ENCODE measurements at places on chromosomes 1 and 21. TPM values are rescaled to one million over a fixed set of nuclear protein-coding genes. Genes with fewer than 3 reads are reported as not detected.

GRCh38 chr1:117067533-117068370 is 7.6 kb downstream of the TTF2 start:
- no peak overlapping the region for H3K27ac ChIP-seq
- no peak overlapping the region for H3K4me3 ChIP-seq
- no peaks in the 10 kb centered on the region for H3K27me3 ChIP-seq
- peak; percentile 58 for DNase-seq
- peaks cover 39% of the 10 kb centered on the region for H3K4me1 ChIP-seq

DNA sequence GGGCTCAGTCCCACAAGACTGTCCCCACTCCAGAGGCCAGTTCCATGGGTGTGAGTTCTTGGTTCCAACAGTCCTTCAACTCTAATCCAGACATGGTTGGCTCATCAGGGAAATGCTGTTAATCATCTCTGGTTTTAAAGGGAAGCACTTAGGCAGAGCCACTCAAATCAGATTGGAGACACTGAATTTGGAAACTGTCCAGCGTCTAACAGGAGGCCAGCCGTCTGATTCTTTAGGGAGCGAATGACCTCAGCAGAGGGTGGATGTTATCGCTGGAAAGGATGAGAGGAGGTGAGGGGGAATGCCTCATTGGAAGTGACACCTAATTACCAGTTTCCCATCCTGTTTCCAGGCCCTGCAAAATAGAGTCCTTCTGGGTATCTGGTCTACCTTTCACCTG is 22.8 kb upstream of the LRRC38 start:
- no peaks in the 10 kb centered on the region for H3K4me1 ChIP-seq
- H3K4me3 ChIP-seq: no peak overlapping the region
- no peaks in the 10 kb centered on the region for H3K27me3 ChIP-seq

- DNase-seq: no peak
Observed at GRCh38 chr1:89104687-89105086, 21.2 kb downstream of the GBP2 start.

DNA sequence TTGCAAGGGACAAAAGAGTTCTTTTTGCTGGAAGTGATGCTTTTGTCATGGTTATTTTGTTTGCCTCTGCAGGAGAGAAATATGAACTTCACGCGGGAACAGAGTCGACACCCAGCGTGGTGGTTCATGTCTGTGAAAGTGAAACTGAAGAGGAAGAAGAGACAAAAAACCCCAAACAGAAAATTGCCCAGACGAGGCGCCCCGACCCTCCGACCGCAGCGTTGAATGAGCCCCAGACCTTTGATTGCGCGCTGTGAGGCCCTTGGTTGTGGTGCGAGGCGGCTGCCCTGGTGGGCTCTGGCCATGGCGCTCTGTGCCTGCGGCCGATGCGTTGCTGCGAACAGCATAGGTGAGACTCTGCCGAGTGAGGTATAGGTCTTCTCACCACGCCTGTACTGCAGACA is 20.9 kb upstream of the NCMAP start:
- H3K27me3 ChIP-seq: no peaks in the 10 kb centered on the region
- peaks cover 47% of the 10 kb centered on the region for H3K36me3 ChIP-seq
- H3K4me1 ChIP-seq: peaks cover 79% of the 10 kb centered on the region
- H3K4me3 ChIP-seq: peak overlapping the region; percentile 67
- peak overlapping the region; percentile 97 for H3K27ac ChIP-seq

DNA sequence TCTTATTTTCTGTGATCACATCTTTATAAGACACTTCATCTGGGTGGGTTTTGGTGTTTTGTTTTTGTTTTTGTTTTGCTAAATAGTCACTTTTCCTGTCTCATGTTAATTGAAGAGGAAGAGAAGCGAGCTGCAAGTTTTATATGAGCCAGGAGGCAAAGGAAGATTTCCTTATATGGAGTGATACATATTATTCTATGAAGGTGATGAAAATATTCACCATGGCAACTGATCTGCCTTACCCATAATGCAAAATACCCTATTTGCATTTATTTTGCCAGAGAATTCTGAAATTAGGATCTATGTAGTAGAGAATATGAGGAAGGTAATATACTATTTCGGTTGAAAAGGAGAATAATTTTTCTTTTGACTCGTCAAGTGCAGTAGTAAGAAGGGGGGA is 13.9 kb downstream of the CXADR start:
- DNase-seq: no peak
- no peak overlapping the region for H3K4me3 ChIP-seq
- H3K36me3 ChIP-seq: no peaks in the 10 kb centered on the region
- H3K27ac ChIP-seq: no peak overlapping the region
- H3K27me3 ChIP-seq: no peaks in the 10 kb centered on the region

- H3K27me3 ChIP-seq: no peaks in the 10 kb centered on the region
- peak overlapping the region; percentile 10 for H3K27ac ChIP-seq
- peak; percentile 48 for DNase-seq
- no peak overlapping the region for H3K4me3 ChIP-seq
Observed at GRCh38 chr1:67347688-67348472, 40.2 kb downstream of the IL12RB2 start.

- no peaks in the 10 kb centered on the region for H3K4me1 ChIP-seq
- H3K4me3 ChIP-seq: no peak overlapping the region
- no peaks in the 10 kb centered on the region for H3K27me3 ChIP-seq
- DNase-seq: no peak
- no peaks in the 10 kb centered on the region for H3K36me3 ChIP-seq
Observed at GRCh38 chr1:162554258-162554657, 7.3 kb upstream of the UAP1 start.

DNA sequence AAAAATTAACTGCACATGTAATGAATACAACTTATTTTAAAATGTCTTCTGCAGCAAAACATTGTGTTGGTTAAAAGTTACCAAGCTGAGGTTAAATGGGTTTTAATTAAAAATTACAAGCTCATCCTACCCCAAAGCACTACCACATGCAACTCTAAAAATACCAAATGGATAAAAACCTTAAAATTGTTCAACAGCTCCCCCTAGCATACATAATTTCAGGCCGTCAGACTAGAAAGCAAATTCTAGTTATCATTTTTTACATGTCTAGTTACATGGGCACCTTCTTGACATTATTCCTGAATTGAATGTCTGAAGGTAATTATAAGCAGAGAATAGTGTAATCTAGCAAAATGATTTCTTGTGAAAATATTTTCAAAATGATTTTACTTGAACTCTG is 176.5 kb downstream of the C1orf21 start:
- H3K27ac ChIP-seq: no peak overlapping the region
- H3K4me3 ChIP-seq: no peak overlapping the region
- no peaks in the 10 kb centered on the region for H3K36me3 ChIP-seq
- H3K27me3 ChIP-seq: peaks cover 6% of the 10 kb centered on the region

DNA sequence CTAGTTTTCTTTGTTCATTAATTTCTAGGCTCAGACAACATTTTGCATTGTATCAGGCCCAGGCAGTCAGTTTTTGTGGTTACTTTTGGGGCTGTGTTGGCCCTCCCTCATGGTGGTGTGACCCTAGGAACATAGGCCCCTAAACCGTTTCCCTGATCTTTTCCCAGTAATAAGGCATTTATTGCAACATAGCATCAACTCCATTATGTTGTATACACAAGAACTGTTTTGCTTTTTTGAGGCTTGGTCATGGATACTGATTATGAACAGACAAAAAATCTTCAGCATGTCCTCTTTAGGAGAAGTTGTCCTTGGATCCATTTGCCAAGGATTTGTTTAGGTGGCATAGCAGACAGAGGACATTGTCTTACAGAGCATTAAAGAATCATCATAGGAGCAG is 10.3 kb downstream of the B3GALT2 start:
- peaks cover 12% of the 10 kb centered on the region for H3K36me3 ChIP-seq
- no peak for DNase-seq
- H3K27ac ChIP-seq: no peak overlapping the region
- peaks cover 27% of the 10 kb centered on the region for H3K4me1 ChIP-seq

- no peak overlapping the region for H3K4me3 ChIP-seq
- peaks cover 5% of the 10 kb centered on the region for H3K4me1 ChIP-seq
- DNase-seq: peak; percentile 84
- H3K27me3 ChIP-seq: no peaks in the 10 kb centered on the region
- H3K27ac ChIP-seq: no peak overlapping the region
Observed at GRCh38 chr1:17335821-17336710, 28.1 kb downstream of the PADI4 start.

DNA sequence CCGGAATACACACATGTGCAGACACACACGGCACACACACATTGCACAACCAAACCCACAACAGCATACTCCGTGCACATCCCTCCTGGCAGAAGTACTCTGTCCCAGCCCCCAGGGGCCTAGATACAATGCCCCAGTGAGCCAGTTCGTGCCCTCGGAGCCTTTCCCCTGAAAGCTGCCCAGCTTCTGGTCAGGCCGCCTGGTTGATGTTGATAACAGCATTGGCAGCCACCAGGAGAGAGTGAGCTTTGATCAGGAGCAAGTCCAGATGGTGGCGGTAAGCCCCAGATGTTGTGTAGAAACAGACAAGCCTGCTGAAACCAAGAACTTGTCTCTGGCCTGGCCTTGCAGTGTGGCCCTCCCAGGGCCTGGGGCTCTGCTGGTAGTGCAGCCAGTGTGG is 109.1 kb downstream of the GRIK3 start:
- no peaks in the 10 kb centered on the region for H3K4me1 ChIP-seq
- no peak overlapping the region for H3K4me3 ChIP-seq
- DNase-seq: no peak

DNA sequence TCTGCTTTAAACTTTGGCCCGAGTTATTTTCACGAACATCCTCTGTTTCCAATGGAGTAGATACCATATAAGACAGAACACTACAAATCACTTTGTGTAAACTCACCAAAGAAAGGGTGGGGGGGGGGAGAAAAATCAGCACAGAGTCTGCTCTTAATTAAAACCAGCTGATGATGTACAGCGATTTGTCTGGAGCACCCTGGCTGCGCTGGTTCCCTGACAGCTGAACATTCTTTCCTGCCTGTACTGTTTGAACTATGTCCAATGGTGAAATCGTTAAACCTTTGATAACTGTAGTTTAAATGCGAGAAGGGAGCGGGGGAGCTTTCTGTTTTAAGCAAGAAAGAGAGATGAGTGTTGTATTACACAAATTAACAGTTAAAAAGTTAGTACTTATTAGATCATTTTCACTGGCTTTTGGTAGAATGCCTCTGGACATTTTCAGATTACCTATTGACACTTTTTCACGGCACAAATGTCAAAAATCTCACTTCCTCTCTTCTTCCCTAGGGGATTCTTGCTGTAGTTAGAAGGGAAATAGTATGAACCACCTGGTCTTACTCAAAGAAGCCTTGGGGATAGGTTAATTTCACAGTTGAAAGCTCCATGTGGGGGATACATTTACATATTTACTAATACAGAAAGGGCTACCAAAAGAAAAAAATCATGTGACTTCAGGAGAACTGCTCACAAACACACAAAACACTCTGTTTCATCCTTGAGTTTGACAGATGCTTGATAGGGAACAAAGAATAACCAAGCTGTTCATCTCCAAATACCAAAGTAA is 140.2 kb upstream of the RUNX1 start:
- DNase-seq: no peak
- no peak overlapping the region for H3K27ac ChIP-seq
- peaks cover 18% of the 10 kb centered on the region for H3K4me1 ChIP-seq
- H3K27me3 ChIP-seq: no peaks in the 10 kb centered on the region
- no peaks in the 10 kb centered on the region for H3K36me3 ChIP-seq
- no peak overlapping the region for H3K4me3 ChIP-seq

- H3K27me3 ChIP-seq: no peaks in the 10 kb centered on the region
- H3K36me3 ChIP-seq: peaks cover 11% of the 10 kb centered on the region
- no peak overlapping the region for H3K4me3 ChIP-seq
- H3K4me1 ChIP-seq: peaks cover 23% of the 10 kb centered on the region
- DNase-seq: no peak
- no peak overlapping the region for H3K27ac ChIP-seq
Observed at GRCh38 chr1:247334378-247335133, 2.9 kb upstream of the ZNF496 start.

- peaks cover 6% of the 10 kb centered on the region for H3K4me1 ChIP-seq
- peak; percentile 83 for DNase-seq
Observed at GRCh38 chr1:904310-904950, 19.3 kb upstream of the SAMD11 start.

GRCh38 chr1:223802602-223803001 is 43.1 kb downstream of the TP53BP2 start:
- no peak overlapping the region for H3K27ac ChIP-seq
- no peaks in the 10 kb centered on the region for H3K4me1 ChIP-seq
- no peak overlapping the region for H3K4me3 ChIP-seq
- DNase-seq: no peak
- H3K36me3 ChIP-seq: peaks cover 43% of the 10 kb centered on the region

GRCh38 chr1:160618763-160619274 is 28.0 kb downstream of the SLAMF1 start:
- H3K4me3 ChIP-seq: no peak overlapping the region
- H3K36me3 ChIP-seq: peaks cover 73% of the 10 kb centered on the region
- H3K27me3 ChIP-seq: no peaks in the 10 kb centered on the region
- peaks cover 57% of the 10 kb centered on the region for H3K4me1 ChIP-seq
- H3K27ac ChIP-seq: peak overlapping the region; percentile 61

DNA sequence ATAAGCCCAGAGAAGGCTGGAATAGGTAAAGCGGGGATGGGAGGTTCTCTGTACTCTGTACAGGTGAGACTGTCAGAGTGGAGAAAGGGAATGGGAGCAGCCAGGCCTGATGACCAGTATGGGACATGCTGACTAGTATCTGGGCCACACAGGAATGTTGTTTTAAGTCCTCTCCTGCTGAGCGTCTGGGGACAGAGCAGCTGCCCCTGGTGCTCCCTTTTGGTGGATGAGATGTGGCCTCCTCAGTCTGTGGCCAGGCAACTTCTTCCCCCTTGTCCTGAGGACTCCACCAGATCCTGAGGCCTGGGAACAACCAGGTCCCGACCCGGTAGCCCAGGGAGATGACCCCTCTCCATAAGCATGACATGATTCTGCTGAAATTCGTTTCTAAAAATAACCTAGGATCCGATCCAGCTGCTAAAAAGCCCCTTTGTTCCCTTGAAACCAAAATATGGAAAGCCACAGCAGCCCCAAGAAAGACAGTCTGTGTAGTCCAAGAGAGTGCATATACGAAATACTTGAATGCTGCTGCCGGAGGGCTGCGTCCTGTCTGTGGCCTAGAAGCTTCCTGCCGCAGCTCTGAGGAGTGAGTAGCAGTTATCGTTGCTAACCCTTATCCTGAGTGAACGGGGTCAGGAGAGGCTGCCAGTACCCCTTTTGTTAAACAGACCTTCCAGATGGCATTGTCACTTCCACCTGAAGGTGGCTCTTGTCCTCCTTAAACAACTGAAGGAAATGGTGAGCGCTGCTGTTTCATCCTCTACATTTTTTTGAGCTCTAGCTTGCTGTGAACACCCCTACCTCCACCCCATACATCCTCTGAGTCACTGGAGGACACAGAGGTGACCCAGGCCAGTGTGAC is 47.1 kb downstream of the ATP2B4 start:
- H3K4me1 ChIP-seq: peaks cover 45% of the 10 kb centered on the region
- H3K27me3 ChIP-seq: no peaks in the 10 kb centered on the region
- H3K36me3 ChIP-seq: no peaks in the 10 kb centered on the region
- peak overlapping the region; percentile 33 for H3K4me3 ChIP-seq
- DNase-seq: peak; percentile 84

GRCh38 chr1:97158691-97159096 is 437.1 kb downstream of the PTBP2 start:
- no peak for DNase-seq
- no peaks in the 10 kb centered on the region for H3K4me1 ChIP-seq
- H3K36me3 ChIP-seq: peaks cover 27% of the 10 kb centered on the region
- H3K27ac ChIP-seq: no peak overlapping the region
- H3K27me3 ChIP-seq: no peaks in the 10 kb centered on the region

Gene SERPINC1
- total RNA-seq: not detected

Gene JMJD4
- total RNA-seq: 11.7 TPM

Gene ATAD3C
- 0.57 TPM for total RNA-seq

Gene ITLN2
- not detected for total RNA-seq

Gene RHD
- total RNA-seq: not detected

Gene CHIA
- not detected for total RNA-seq

Gene RAB7B
- total RNA-seq: not detected

All from activated naive CD4-positive, alpha-beta T cell treated with anti-CD3 and anti-CD28 coated beads for 36 hours (primary cell).